ENCODE measurements at places on chromosomes 5 and 9.

DNA sequence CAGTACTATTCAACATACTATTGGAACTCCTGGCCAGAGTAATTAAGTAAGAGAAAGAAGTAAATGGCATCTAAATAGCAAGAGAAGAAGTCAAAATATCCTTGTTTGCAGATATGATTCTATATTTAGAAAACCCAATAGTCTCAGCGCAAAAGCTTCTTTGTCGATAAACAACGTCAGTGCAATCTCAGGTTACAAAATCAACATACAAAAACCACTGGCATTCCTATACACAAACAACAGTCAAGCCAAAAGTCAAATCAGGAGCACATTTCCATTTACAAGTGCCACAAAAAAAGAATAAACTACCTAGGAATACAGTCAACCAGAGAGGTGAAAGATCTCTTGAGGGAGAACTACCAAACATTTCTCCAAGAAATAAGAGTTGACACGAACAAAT, 1901.9 kb upstream of the ACO1 start:
- no peak for DNase-seq

GRCh38 chr9:89886281-89886700, 281.5 kb downstream of the GADD45G start:
- no peak for DNase-seq

GRCh38 chr5:143148771-143149170, 254.7 kb downstream of the NR3C1 start:
- DNase-seq = no peak

DNA sequence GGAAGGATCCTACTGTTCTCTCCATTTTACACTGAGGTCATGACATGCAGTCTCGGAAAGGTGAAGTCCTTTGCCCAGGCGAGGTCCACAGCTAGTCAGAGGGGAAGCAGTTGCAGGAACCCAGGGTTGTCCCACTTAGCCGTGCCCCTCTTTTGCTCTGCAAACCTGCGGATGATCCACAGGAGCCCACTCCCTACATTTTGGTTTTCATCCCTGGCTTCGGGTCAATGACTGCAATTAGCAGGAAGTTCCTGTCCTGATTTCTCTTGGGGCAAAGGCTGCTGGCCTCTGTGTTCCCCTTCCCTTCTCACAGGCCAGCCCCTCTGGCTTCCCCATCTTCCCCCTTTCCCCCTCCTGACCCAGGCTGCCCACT, 1.3 kb downstream of the SLC2A8 start:
- no peak for DNase-seq

DNA sequence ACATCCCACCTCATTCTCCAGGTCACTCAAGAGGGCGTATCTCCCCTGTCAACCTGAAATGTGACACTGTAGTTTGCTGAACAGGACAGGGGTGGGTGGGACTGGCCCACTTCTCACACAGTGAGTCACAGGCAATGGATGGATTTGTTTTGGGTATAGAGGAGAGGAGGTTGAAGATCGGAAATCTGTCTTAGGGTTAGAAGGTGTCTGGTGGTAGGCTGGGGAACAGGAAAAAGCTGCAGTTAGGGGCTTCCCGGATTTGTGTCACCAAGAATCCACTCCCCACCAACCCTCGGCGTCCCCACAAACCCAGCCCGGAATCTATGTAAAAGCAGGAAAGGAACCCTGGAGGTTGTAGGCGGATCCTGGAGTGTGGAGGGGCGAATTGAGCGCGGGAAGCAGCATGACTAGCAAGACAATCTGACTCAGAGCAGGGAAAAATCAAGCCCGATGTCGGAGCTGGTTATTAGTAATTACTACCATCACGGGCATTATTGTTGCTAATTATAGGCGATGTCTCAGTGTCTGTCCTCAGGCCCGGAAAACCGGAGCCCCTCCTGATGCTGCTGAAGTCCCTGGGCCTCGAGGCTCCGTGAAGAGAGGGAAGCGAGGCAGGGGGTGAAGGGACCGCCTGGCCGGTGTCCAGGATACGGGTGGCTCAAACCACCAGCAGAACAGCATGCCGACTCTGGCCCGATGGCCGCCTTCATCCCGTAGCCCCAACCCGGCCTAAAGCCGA, 1.7 kb upstream of the IRX1 start:
- DNase-seq = no peak

- DNase-seq = no peak
Observed at GRCh38 chr9:2771661-2772060, 54.4 kb downstream of the KCNV2 start.
